Stimulated activated naive B cell treated with anti-CD40 and anti-IgM and Interleukin-4, amounts not matched to agents 10 μg/mL and 1 μg/mL and 100 μg/mL, for 72 hours (primary cell): ENCODE measurements at places on chromosomes 7 and 10.

GRCh38 chr10:127435246-127435645 lies 113.9 kb upstream of the NPS start:
- no peak for DNase-seq

DNA sequence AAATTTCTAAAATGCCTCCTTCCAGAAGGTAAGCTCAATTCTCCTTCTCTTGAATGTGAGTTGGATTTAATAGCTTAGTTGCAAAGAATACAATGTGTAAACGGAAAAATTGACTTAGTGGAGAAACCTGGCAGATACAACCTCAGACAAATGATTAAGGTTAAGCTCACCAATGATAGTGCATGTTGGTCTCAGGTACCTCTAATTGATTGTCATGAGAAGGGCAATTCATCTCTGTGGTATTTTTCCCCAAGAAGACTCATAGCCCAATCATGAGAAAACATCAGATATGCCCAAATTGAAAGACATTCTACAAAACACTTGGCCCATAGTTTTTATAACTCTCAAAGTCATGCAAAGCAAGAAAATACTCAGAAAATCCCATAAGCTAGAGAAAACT lies 36.2 kb upstream of the TMEM106B start:
- no peak for DNase-seq

DNA sequence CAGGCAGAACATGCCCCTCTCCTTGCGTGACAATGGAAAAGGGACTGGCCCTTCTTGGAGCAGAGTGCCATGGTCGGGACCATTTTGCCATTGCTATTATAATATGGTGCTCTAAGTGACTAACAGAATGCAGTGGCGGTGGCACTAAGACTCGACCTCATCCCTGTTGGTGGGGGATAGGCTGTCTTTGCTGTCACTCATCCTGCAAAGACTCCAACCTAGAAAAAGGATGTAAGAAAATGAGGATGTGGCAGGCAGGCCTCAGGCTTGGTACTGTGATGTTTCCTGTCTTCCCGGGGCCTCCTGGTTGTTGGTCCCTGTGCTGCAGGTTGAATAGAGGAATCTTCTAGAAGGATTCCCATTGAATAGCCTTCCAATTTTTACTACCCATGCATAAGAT lies 18.6 kb downstream of the BLNK start:
- no peak for DNase-seq

DNA sequence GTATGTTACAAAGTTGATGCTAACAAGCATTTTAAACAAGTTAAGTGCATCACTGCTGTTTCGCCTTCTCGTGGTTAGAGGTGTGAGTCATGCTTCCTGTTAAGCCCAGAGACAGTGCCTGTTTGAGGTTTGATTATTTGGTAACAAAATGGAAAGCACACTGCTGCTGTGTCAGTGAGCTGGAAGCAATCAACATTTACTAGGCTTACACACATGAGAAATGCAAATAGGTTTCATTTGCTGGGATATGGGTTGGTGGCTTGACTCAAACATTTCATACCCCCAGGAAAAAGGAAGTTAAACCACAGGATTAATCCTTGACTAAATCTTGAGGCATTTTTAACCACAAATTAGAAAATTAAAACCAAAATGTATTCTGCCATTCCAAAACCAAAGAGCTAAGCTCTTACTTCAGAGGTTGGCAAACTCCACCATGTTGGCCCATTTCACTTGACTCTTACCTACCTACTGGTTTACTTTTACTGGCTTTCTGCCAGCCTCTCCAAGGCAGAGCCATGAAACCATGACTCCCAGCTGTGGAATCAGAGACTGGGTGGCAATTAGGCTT lies 139.2 kb downstream of the ETV1 start:
- DNase-seq, result no peak

GRCh38 chr7:2120251-2120660 lies 112.5 kb downstream of the MAD1L1 start:
- no peak for DNase-seq

- DNase-seq, result no peak
Observed at GRCh38 chr7:15821484-15822427, 135.3 kb upstream of the MEOX2 start.

GRCh38 chr7:158328376-158329013 lies 259.1 kb downstream of the PTPRN2 start:
- DNase-seq, result no peak

- DNase-seq, result no peak
Observed at GRCh38 chr10:74813381-74814259, 12.8 kb upstream of the KAT6B start.

DNA sequence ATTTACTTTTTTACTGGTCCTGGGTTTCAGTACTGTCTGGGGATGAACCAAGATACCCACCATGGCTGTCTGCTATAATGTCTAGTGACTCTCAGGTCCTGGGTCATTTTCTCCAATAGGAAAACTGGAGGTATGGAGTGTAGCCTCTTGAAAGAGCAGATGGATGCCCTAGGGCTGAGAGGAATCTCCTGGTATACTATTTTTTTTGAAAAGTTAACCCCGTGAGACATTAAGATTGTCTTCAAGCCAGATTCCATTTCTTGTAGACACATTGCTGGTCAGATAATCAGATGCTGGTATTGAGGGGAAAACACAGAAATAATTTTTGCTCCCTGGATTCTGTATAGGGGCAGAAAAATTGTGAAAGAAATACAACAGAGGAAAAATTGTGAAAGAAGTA lies 97.3 kb downstream of the ZNF680 start:
- DNase-seq, result no peak

- no peak for DNase-seq
Observed at GRCh38 chr10:87656431-87657072, 3.1 kb upstream of the PAPSS2 start.

DNA sequence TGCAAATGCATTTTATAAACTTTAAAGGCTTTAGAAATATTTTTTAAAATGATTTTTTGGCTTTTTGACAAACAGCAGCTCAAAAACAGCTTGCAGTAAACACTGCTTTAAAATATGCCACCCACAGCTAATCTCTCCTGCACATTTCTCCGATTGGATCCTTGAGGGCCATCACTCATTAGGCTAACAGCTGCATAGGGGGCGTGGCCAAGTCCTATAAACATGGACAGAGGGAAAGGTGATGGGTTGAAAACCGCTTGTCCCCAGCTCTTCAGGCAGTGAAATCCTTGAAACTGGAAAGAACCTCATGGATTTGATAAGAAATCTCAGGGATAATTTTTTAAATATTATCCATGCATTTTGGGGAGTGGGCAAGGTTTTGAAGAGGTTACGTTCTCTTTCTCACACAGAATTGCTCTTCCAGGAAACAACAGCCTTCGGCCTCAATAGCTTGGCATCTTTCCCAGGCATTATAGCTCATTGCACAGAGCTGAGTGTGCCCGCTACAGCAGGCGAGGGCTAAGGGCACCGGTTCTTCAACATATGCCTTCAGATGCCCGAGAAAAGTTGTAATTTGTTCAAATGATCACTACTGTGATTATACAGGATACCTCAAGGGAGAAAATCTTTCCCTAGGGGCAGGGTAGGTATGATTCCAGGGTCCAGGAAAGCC lies 1.7 kb downstream of the PLEKHS1 start:
- DNase-seq, result no peak

GRCh38 chr7:138838166-138838565 lies 40.2 kb upstream of the ATP6V0A4 start:
- DNase-seq, result no peak
